ENCODE measurements at places on chromosomes 11 and 22.
A peak's percentile ranks its signal among the peaks of the same experiment; 100 is the strongest.

GRCh38 chr22:17266251-17266971 lies 47.2 kb upstream of the ADA2 start:
- DNase-seq, result no peak

DNA sequence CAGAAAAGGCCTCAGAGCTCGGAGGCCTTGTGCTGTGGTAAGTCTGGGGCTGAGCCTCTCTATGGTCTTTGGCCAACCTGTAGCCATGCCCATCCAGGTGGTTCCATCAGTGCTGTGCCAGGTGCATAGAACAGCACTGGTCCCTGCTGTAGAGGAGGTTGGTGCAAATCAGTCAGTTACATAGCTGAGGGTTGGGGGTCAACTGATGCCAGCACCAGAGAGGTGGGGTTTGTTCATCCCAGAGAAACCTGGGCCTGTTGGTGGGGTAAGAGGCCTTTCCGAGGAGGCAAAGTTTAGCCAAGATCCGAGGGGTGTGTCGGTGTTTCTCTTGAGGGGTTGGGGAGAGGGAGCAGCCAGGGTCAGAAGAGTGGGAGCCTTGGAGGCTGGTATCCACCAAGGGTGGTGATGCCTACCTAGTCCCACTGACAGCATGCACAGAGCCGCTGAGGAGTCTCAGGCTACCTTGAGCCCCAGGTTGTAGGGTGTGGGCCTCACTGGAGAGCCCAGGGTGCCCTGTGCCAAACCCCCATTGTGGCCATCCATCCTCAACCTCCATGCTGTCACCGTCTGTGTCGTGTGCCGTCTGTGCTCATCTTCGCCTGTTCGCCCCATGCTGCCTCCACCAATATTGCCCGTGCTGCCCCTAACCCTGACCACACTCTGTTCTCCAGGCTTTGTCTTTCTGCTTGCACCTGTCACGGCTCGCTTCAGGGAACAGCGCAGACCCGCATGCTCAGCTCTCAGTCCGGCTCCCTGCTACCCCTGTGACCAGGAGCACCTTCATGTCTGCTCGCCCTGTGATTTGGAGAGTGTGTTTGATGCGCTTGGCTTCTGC lies 78.7 kb upstream of the SUSD2 start:
- no peak for DNase-seq

DNA sequence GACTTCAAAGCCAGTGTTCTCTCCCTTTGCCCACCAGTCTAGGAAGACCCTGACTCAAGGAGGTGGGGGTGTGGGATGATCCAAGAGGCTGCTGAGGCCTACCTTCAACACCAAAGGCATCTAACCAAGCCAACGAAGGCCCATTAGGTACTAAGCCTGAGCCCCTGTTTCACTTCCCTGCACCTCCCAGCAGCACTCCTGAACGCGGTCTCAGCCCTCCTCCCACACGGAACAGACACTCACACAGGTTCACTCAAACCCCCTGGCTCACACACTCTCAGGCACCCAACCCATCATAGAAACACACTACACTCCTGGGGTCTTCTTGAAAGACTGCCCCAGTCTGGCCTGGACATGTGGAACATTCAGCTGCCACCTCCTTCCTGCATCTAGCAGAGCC lies 40.7 kb downstream of the SLC22A12 start:
- no peak for DNase-seq

GRCh38 chr11:65575568-65576231 lies at the start of gene EHBP1L1:
TSS of gene EHBP1L1 (plus strand) at chr11:65576053. CDS start at chr11:65576303, 250 bp downstream.
- DNase-seq, result peak; percentile 65

DNA sequence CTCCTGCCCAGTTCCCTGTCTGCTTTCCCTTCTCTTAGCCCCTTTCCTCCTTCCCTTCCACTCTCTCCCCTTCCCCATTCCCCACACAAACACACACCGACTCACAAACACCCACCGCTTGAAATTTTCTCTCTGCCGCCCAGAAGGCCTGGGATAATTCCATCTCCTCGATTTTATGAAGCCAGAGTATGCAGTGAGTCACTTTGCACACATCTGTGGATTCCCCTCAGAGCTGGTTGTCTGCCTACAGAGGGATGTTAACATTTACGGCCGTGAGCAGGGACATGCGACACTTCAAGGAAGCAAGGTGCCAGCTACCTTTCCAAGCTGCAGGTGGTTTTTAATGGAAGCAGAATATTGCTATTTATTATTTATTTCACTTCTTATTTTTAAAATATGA lies 332.0 kb downstream of the TENM4 start:
- DNase-seq, result peak; percentile 29

DNA sequence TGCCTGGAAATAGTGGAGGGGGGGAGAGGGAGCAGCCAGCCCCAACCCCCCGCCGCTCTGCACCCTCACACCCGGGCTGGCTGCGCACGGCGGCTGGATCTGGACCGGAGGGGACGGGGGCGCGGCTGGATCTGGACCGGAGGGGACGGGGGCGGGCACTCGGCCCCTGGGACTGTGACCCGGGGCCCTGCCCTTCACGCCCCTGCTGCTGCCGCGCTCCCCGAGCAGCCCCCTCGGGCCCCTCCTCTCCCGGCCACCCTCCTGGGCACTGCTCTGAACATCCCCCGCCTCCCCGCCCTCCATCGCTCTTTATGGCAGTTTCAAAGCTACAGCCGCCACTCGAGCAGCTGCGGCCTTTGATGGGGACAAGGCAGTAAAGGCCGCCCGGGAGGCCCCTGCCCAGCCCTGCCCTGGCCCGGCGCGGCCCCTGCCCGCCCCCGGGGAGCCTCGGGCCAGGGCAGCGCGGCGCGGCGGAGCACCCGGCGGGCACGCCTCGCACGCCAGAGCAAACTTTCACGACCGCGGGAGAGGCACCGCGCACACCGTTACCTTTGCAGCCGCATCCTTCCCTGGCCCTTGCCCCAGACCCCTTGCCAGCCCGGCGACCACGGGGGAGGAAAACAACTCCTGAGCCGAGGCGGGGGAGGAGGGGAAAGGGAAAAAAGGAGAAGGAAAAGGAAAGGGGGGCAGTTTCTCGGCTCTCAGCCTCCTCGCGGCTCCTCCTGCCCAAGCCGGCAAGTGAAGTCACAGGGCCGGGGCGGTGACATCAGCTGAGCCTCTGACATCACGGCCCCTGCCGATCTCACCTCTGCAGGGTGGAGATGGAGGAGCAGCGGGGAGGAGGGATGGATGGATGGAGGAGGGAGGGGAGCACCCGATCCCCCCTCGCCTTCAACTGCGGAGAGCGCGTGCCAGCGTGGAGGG lies 13.1 kb upstream of the TCF20 start:
- DNase-seq, result no peak

DNA sequence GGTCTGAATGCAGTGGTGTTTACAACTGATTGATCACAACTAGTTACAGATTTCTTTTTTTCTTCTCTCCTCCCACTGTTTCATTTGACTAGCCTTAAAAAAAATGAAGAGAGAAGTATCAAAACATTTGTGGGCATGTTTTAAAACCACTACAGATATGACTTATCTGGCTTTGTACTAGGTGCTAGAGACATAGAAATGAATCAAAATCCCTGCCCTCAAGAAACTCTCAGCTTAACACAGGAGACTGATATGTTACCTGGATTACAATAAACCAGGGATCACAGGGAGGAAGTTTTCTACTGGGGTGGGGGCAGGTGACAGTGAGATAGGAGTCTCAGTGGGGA lies 25.2 kb upstream of the CTR9 start:
- no peak for DNase-seq

- DNase-seq, result no peak
Measured at GRCh38 chr22:21449531-21450319, 17.5 kb upstream of the TMEM191C start.

DNA sequence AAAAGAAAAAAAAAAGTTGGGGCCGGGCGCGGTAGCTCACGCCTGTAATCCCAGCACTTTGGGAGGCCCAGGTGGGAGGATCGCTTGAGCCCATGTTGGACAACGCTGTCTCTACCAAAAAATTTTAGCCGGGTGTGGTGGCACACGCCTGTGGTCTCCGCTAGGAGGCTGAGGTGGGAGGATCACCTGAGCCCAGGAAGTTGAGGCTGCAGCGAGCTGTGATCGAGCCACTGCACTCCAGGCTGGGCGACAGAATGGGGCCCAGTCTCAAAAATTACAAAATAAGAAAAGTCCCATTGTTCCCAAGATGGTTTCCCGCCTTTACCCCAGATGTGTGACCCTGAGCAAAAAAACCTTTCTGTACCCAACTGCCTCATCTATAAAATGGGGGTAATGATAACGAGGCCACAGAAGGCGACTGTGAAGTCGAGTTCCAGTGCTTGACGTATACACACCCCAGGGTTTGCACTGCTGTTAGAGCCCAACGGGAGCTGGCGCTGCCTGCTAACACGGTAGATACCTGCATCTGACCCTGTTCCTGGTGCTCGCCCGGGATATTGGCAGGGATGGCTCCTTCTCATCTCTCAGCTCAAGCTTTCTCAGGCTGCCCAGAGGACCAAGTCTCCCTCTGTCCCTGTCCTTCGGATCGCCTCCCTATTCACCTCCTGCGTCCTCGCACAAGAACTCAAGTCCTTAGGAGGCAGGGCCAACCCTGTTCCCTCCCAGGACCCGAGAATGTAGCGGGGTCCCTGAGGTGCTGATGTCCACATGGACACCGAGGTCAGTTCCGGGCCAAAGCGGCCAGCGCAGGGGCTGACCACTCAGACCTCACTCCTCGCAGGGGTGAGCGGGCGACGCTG lies 1.1 kb upstream of the RPLP2 start:
- no peak for DNase-seq

- DNase-seq, result peak; percentile 88
Measured at GRCh38 chr11:73308003-73308960, at the start of gene ARHGEF17. TSS of gene ARHGEF17 (plus strand) at chr11:73308276. CDS start at chr11:73308639, 363 bp downstream.

- DNase-seq, result no peak
Measured at GRCh38 chr11:60457576-60457975, 1.9 kb downstream of the MS4A1 start.

- DNase-seq, result no peak
Measured at GRCh38 chr22:30021881-30022619, 58.2 kb upstream of the HORMAD2 start.

- DNase-seq, result no peak
Measured at GRCh38 chr22:49139492-49140151, 688.1 kb downstream of the BRD1 start.

- DNase-seq, result peak; percentile 97
Measured at GRCh38 chr22:46007848-46008261, 30.9 kb upstream of the WNT7B start.

DNA sequence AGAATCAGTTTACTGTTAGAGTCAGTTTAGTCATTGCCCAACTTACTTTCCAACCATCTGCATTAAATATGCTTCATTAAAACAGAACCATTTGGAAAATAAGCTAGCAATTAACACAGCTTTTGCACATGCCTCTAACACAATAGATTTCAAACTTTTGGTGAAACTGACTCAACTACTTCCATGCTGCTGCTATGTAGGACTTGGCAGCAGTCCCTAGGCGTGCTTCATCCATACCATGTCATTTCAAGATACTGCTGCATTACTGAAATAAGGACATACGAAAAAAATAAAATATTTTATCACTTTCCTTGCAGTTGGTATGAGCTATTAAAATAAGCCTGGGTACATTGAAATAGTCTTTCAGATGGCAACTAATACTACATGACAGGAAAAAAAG lies 65.5 kb upstream of the SOX6 start:
- peak; percentile 21 for DNase-seq

- no peak for DNase-seq
Measured at GRCh38 chr11:61022311-61023085, 51.0 kb downstream of the CD6 start.

DNA sequence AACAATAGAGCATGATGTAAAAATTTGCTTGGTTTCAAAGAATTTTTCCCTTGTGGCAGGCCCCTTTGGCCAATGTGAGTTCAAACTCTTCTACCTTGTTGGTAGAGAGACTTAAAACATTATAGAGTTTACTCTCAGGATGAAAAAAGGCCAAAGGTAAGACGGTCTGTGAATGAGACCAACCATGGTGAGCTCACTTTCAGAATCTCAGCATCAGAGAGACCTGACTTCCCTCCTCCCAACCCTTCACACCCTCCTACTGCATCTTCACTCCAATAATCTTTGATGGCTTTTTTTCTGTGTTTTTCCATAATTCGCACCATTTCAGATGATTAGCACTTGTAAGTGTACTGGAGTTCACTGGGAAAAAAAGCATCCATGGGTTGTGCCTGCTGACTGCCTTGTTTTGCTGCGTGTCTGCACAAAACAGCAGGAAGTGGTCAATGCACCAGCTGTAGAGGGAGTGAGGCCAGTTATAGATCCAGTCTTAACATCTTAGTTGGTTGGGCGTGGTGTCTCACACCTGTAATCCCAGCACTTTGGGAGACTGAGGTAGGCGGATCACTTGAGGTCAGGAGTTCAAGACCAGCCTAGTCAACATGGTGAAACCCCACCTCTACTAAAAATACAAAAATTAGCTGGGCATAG lies 64.1 kb downstream of the SLC1A2 start:
- peak; percentile 24 for DNase-seq

- DNase-seq, result no peak
Measured at GRCh38 chr22:40592352-40593113, 44.0 kb downstream of the MRTFA start.

GRCh38 chr22:36375071-36375980 lies 12.4 kb downstream of the MYH9 start:
- DNase-seq, result no peak

- peak; percentile 39 for DNase-seq
Measured at GRCh38 chr11:9708544-9708943, 44.7 kb downstream of the SWAP70 start.

- DNase-seq, result peak; percentile 85
Measured at GRCh38 chr11:83566950-83567349, 280.8 kb upstream of the CCDC90B start.

- peak; percentile 92 for DNase-seq
Measured at GRCh38 chr22:46085828-46086576, 64.3 kb upstream of the PPARA start.

GRCh38 chr11:75384438-75385080 lies 14.8 kb upstream of the RPS3 start:
- DNase-seq, result peak; percentile 67

GRCh38 chr22:22092974-22093373 lies 110.4 kb upstream of the TOP3B start:
- no peak for DNase-seq

GRCh38 chr11:123302751-123303195 lies 107.7 kb upstream of the CLMP start:
- peak; percentile 88 for DNase-seq

DNA sequence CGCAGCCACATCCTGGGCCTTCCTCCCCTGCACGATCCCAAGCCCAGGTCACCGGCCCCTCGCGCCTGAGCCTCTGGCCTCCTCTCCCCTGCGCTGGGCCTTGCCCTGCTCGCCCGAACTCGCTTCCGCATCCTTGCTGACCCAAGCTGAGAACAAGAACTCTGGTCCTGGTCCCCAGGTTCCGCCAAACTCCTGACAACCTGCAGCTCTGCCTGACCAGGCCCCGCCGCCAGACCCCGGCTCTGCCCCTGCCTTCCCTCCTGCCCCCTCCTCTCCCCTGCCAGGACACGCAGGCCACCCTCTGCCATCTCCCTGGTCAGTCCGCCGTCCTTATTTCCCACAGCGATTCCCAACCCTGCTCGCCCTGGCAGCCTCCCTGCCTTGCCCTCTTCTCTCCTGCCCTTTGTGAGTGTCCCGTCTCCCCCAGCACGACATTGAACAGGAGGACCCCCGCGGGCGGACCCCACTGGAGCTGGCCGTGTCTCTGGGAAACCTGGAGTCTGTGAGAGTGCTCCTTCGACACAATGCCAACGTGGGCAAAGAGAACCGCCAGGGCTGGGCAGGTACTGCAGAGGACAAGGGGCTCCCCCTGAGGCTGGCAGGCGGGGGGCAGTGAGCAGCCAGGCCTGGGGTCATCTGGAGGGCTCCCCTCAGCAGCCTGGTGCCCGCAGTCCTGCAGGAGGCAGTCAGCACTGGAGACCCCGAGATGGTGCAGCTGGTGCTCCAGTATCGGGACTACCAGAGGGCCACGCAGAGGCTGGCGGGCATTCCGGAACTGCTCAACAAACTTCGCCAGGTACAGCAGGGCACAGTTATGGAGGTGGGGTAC lies 762 bp downstream of the ANKRD13D start:
- DNase-seq, result no peak
